Heart right ventricle (tissue), 16 donors: ENCODE measurements at places on chromosomes 2 and 18.

DNA sequence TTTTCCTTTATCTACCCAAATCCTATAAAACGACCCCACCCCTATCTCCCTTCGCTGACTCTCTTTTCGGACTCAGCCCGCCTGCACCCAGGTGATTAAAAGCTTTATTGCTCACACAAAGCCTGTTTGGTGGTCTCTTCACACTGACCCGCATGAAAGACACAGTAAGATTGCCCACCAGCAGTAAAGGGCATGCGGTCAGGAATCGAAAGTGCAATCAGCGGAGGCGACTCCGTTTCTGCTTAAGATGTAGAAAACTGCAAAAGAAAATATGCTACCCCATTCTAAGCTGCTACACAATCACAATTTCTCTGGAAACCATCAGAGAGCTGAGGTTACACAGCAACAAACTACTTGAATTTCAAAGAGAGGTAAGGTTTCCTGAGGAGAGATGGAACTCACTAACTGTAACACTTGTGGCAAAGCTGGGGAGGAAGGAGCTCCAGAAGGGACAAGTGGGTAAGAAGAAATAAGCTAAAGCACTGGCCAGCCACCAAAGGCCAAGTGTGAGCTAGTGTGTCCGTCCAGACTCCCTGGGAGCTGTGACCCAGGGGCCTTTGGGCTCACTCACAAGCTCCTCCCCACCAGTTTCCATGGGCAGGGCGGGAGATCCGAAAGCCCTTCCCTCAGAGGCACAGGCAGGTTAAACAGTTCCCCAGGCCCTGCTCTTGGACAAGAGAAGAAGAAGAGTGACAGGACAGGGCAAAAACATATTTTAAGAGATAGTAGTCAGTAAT, 72.8 kb upstream of the TGFA start:
- no peak for DNase-seq

- DNase-seq, result no peak
These were observed 63.1 kb downstream of the CXCR4 start for GRCh38 chr2:136054856-136055255.

DNA sequence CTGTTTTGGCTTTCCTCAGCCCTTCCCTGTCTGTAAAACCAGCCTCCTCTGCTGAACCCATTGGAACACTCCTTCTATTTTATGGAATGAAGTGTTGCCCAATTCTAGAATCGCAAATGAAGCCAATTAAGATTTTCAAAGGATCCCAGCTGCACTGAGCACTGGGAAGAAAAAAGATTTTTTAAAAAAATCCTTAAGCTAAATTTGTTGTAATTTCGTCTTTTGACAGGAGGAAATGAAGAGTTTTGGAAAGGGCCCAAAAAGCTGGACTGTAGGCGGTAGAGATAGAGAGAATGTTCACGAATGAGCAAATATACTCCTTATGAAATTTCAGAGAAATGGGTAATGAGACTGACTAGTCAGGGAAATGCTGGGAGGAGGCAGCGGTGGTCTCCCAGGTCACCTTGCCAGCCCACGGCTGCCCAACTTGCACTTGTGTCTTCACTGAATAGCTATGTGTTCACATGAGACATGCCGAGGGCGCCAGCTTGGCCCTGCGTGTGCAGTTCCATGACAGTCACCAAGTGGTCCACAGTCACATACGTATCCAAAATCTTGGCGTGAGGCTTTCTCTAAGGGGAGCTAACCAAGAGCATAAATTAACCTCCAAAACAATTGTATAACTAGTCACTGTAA, 69.9 kb downstream of the SGPP2 start:
- no peak for DNase-seq

- DNase-seq, result no peak
These were observed 11.3 kb downstream of the STK17B start for GRCh38 chr2:196160101-196160500.

DNA sequence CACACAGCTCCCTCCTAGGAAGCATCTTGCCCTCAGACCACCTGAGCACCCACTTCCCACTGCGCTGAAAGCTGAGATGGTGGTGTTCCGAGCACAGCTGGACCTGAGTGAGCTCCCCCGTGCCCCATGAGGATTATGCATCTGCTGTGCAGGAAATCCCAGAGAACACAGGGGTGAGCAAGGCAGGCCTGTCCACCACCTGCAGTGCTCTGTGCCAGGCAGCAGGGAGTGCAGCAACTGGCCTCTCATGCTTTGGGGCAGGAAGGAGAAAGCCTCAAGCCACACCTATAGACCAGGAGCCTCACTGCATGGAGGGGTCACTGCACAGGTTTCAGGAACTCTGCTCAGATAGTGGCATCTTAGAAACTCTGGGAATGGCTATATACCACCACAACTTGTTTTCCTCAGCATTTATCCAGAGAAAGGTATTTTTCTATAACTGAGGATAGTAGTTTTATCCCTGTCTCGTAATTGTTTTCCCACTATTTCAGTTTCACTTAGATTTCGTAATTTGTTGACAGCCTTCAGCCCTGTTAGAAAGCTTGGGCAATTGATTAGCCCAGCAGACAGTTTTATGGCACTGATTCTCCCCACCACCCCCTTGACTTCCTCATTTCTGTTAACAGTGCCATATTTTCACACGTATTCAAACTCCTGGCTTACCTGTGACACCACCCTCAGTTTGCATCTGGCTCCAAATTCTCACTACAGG, 144.3 kb upstream of the DAPL1 start:
- no peak for DNase-seq

GRCh38 chr18:75111760-75112159, 97.2 kb downstream of the PTGR3 start:
- no peak for DNase-seq

- no peak for DNase-seq
These were observed 68.8 kb upstream of the TMEM87B start for GRCh38 chr2:111986116-111986900.

DNA sequence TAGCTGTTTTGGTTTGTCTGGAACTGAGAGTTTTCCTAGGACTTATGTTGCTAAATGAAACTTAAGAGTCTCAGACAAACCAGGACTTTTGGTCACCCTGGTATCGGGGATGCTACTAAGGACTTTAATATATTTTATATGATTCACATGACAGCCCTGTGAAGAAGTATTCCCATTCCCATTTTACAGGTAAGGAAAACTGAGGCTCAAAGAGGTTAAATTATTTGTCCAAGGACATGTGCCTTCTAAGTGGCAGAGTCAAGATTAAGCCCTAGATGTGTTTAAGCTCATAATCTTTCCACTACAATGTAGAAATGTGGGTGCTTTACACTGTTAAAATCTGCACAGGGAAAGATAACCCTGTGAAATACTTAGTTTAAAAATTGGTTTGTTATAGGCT, 77.7 kb upstream of the ATP5MC3 start:
- DNase-seq, result no peak

- no peak for DNase-seq
These were observed 235.1 kb downstream of the CDCA7 start for GRCh38 chr2:173589604-173590275.

DNA sequence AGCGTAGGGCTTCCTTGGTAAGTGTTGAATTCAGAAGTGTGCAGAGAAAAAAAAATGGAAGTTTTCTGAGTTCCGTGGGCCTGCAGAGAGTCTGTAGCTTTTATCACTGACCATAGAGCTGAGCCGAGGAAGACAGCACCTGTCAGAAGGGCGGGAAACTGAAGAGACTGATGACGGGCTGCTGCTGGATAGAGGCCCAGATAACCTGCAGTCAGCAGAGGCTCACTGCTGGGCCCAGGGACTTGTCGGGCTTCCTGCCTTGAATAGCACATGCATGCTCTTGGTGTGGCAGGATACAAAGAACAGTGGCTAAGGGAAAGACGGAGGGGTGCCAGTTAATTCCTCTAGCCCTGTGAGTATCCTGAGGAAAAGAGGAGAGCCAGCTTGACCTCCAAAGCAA, 166.4 kb downstream of the MGAT5 start:
- no peak for DNase-seq

GRCh38 chr2:7363906-7364305, 446.7 kb downstream of the RNF144A start:
- no peak for DNase-seq

DNA sequence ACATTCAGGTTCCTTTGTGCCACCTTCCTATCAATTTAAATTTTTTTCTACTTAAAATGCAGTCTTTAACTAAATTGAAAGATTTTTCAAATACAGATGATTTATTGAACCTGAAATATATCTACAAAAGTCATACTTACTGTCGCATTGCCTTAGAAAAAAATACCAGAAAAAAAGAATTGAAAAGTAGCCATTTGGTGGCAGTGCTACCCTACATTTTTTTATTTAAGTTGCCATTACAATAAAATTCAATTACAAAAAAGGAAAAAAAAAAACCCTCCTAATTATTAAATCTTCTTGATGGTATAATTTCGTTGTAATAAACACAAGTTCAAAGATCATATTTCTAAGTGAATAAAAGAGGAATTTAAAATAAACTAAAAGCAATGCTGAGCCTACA, 43.4 kb downstream of the DSC3 start:
- no peak for DNase-seq

GRCh38 chr18:76216096-76216495, 278.9 kb downstream of the ZNF516 start:
- DNase-seq, result no peak

DNA sequence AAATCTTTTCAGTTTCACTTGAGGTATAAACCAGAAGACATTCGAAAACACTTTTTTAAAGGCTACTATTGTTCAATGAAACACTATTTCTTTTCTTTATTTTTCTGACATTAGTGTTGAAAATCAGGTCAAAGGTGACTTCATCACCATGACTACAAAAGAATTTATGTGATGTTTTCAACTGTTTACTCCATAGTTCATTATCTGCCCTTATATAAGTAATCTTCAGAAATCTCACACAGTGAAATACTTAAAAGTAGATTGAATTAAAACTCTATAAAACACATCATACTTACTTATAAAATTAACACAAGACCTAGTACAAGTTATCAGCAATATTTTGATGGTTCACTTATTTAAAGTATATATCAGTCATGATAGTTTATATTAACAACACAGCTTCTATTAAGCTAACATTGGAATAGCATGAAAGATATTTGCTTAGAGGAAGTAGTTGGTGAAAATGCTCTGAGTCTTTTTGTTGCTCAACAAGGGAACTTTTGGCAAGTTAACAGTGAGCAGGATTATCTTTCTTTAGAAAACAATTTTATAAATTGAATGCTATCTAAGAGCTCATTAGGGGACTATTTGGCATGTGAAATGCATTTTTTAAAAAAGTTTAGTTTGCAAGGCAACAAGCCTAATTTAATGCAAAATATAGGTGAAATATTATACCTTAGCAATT, 60.8 kb downstream of the MC4R start:
- DNase-seq, result no peak

GRCh38 chr2:37005118-37005868, 39.0 kb upstream of the STRN start:
- peak; percentile 21 for DNase-seq

GRCh38 chr2:112493858-112494648, 12.1 kb downstream of the TTL start:
- no peak for DNase-seq

DNA sequence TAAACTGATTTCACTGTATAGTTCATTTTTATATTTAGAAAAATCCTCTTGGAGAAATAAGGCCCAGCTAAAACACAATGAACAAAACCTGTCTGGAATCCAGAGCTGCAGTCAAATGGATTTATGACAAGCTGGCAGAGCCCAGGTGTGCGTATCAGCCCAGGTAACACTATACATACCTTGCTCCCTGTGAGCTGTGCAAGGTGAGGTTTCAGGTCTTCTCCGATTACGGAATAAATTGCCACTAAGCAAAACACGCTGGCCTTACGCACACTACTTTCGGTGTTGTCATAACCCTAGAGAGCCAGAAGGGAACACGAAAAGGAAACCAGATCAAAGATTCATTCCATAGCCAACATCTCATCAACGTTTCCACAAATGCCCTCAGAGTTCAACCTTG, 61.9 kb upstream of the TFCP2L1 start:
- no peak for DNase-seq

GRCh38 chr2:206160125-206160806, 571 bp downstream of the EEF1B2 start:
- no peak for DNase-seq

DNA sequence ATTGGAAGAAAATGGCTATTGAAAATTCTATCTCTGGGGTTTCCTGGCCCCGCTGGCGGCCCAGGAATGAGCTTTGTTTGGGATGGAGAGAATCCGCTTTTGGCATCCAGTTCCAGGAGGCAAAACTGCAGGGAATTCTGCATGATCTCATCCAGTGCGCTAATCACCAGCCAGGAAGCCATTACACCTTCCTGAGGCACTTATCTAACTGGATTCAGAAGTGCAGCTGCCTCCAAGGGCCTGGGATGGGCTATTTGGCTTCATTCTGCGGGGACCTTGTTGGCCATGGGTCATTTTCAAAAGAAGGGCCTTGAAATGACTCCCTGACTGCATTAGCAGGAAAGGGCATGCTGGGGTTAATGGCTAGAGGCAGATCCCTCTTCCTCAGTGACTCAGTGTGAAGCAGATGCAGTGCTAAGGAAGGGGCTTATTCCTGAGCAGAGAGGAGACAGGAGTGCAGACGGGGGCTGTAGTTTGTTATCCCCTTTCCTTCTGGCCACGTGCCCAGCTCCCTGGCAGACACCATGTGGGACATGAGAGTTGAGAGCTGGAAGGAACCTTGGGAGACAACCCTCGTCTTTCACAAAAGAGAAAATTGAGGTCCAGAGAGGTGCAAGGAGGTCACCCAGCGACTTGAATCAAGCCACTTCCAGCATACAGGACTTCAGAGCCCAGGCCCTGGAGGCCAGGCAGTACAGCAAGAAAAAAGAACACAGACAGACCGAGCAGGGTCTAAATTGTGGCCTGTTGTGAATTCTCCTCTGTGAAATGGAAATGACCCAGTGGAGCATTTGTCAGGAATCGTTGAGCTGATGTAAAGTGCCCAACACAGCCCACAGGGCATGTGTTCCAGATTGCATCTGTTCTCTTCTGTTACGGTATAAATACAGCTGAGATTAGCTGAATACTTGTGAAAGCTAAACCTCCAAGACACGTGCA, 161.8 kb downstream of the PRKCE start:
- DNase-seq, result peak; percentile 34

- no peak for DNase-seq
These were observed 309.7 kb downstream of the IRS1 start for GRCh38 chr2:226489775-226490541.

GRCh38 chr2:134372611-134373131, 118.8 kb downstream of the MGAT5 start:
- peak; percentile 49 for DNase-seq

- no peak for DNase-seq
These were observed 471.8 kb upstream of the CWC22 start for GRCh38 chr2:180478883-180479282.

GRCh38 chr2:117980783-117981676, 32.8 kb downstream of the CCDC93 start:
- no peak for DNase-seq
